ENCODE measurements at places on chromosomes 16 and 17.
A peak's percentile ranks its signal among the peaks of the same experiment; 100 is the strongest.

DNA sequence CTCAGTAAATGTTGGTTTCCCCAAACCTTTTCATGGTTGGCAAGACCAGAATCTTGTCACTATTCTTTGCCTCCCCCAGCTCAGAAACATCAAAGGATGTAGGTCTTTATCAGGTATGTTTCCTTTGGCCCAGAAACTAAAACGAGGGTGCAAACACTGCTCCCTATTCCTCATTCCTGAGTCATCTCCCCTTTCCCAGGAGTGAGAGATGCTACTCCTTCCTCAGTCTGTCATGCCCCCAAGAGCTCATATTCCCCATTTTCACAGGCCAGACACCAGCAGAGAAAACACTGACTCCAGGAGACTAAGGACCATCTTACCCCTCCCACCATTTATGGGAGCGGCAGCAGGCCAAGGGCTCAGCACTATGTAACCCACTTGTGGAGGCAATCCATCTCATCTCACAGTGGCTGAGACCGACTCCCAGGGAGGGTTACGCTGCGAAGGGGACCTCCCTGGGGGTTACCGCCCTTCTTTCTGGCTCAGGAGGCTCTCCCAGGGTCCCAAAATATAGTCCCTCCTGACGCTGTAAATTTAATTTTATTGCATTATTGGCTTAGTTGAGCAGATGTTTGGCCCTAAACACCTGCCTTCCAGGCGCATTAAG, 1.5 kb downstream of the GEMIN4 start:
- no peak for DNase-seq

DNA sequence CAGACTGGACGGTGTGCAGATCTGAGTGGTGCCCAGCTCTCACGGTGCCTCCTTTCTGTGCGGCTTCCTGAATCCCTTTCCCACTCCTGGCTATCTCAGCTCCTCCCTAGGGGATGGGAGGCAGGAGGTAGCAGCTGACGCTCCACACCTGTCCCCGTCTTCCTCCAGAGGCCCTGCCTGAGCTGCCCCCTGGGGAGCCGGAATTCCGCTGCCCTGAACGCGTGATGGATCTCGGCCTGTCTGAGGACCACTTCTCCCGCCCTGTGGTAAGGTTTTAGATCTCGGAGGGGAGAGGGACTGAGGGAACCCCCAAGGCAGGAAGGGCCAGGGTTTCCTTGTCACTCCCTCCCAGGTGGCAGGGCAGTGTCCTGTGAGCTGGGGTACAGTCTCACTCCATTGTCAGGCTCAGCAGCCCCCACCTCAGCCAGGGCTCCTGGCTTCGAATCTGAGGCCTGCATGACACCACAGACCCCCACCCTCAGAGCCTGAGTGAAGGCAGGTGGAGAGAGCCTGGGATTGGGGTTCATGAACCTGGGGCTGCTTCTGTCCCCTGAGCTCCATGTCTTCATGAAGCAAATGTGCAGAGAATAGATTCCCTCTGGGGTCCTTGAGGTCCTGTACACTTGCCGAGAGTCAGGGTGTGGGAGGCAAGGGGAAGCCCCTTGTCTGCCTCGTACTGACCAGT, 6.6 kb downstream of the DEF8 start:
- no peak for DNase-seq

- no peak for DNase-seq
These were observed 19.1 kb downstream of the SMYD4 start for GRCh38 chr17:1810450-1811103.

DNA sequence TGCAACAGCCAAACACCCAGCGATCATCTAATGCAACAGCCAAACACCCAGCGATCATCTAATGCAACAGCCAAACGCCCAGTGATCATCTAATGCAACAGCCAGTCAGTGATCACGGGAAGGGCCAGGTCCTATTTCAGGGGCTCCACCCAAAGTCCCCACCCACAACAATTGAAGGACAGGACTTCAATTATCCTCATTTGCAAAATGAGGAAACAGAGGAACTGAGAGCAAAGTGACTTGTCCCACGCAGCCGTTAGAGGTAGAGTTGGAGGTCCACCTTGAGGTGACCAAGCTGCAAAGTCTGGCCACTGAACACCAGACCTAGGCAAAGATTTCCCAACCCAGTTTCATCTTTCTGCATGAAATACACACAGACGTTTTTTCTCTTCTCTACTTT, 3.7 kb downstream of the ZG16B start:
- DNase-seq: no peak

- DNase-seq: peak; percentile 98
These were observed 4.3 kb upstream of the TLCD2 start for GRCh38 chr17:1714427-1714979.

GRCh38 chr17:78132084-78132676, 1.6 kb downstream of the TMC8 start:
- no peak for DNase-seq

GRCh38 chr17:69286257-69286656, 40.7 kb downstream of the ABCA5 start:
- no peak for DNase-seq

DNA sequence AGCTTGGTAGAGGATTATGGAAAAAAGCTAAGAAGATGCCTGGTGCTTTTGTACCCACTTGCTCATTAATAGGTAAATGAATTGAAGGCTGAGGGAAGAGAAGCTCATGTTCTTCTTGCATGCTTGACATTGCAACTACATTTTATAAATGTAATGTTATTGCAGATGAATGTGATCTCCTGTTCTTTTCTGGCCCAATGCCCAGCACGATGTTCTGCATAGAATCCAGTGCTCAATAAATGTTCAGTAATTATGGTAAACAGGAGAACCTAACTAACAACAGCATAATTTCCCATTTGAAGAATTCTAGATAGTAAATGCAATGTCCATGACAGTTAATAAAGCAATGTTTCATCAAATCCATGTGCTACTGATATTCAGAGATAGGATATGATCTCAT, 638.2 kb upstream of the SOX9 start:
- no peak for DNase-seq

DNA sequence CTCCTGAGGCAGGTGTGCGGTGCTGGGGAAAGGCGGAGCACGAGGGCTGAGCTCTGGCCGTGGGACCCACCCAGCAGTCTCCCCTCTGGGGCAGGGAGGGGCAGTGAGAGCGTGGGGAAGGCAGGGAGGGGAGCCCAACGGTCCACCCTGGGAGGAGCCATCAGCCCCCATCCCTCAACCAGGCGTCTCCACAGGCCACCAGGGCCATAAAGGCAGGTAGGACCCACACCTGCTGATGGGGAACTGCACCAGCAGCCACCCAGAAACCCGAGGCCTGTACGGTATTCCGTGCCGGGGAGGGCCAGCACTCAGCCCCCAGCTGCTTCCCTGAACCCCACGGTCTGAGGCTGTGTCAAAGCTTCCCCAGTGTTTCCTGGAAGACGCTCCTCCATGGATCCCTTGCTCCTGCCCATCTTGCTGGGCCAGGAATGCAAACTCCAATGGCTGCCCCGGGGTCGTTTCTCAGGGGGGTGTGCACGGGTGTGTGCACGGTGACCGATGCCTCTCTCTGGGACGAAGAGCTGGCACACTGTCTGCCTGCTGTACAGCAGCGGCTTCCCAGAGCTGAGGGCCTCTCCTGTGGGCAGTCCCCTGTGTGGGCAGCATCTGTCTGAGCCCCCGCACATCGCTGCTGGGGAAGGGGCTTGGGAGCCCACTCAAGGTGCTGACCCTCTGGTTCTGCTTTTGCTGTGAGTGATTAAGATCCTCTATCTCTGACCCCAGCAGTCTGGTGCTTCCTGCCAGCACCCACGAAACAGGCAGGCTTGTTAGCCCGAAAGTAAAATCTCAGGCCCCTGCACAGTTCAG, 17.2 kb upstream of the METRNL start:
- DNase-seq: no peak

DNA sequence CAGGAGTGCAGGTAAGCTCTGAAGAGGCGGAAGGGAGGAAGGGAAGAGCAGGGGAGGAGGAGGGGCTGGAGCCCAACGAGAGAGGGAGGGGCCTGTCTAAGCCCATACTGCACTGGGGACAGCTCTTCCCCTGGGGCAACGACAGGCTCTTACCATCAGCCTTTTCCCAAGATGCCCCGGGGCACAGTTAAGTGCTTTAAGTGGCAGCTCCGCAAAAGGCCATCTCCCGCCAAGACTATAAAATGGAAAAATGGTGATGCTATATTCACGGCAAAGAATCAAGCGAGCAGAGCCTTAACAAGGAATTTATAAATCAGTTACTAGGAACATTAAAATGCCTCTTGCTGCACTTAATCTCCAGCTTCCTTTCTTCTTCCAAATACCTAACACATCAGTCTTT, 110.2 kb upstream of the NLRP1 start:
- no peak for DNase-seq

DNA sequence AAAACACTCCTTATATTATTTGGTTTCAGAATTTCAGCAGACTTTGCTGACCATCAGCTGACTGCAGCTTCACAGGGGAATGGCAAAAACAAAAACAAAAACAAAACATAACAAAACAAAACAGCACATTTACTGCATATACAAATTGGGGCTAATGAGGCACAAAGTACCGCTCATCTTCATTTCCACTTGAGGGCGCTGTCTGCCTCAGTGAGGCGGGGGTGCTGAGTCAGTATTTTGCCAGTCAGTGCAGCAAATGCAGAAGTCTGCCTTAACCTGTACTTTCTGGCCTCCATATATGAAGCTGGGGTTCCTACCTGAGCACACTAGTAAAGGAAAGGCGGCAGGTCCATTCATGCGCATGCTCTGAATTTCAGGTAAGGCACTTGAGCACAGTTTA, 13.5 kb upstream of the DYNLRB2 start:
- DNase-seq: no peak

DNA sequence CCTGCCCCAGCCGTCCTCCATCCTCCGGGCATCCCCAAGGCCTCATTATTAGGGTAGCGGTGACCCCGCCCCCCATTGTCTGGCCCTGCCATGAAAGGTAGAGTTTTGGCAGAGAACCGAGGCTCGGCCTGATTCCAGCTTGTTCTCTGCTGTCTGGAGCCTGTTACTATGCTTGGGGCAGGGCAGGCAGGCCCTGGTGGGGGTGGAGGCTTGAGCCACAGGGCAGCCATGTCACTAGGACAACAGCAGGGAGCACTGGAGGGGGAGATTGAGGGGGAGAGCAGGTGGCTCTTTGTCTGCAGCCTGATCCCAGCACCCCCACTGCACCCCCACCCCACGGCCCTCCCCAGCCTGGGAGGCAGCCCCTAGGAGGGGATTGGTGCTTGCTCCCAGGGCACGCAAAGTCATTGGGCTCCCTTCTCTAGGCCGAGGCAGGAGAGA, 15.4 kb downstream of the RHBDL3 start:
- DNase-seq: no peak

DNA sequence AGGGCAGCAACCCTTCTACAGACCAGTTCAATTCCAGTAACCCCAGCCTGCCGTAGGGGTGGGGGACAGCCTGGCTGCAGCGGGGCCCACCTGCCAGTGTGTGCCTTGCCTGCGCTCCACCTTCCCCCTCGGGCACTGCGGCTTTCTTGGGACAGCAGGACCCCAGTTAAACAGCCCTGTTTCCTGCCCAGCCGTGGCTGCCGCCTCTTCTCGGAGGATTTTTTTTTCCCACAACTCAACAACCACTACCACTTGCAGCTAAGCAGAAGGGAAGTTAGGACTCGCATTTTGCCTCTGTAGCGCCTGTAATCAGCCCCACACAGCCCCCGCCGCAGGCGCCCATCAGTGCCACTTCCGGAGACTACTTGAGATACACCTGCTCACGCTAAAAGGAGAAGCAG, 76.1 kb downstream of the RAI1 start:
- no peak for DNase-seq

GRCh38 chr16:70730031-70730430, 44.2 kb upstream of the MTSS2 start:
- no peak for DNase-seq

GRCh38 chr17:4652997-4653396, 11.5 kb upstream of the ALOX15 start:
- no peak for DNase-seq

DNA sequence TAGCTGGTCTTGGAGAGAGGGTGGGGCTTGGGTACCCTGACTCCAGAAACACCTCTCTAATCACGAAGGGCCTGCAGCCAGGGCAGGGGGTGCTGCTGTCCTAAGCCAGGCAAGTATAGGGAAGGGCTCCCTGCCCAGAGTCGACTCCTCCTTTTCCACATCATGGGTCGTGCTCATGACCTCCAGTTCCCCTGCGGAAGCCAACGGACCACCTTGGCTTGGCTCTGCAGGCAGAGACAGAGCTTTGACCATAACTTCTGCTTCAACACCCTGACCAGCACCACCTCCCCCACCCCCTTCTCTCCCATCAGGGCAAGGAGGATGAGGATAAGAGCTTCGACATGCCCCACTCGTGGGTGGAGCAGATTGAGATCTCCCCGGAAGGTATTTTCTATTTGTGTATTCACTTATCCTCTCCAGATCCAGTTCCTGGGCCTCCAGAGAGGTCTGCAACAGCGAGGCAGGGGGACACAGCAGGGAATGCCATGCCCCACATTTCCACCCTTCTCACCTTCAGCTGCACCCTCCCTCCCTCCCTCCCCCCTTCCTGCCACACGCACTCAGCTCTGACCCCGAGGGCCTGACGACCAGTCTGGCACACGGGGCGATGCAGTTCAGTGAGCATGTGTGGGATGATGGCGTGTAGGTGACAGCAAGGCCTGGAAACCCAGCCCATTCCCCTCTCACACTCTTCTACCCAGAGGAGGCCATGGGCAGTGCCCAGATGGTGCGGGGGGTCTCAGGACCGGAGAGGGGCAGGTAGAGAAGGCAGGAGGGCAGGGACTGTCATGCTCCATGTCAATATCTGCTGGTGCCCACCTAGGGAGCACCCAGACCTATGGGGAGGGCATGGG, 14.0 kb upstream of the KATNB1 start:
- DNase-seq: no peak

GRCh38 chr16:88967830-88968588, 9.0 kb downstream of the CBFA2T3 start:
- no peak for DNase-seq

- no peak for DNase-seq
These were observed 4.9 kb downstream of the KRT27 start for GRCh38 chr17:40777459-40777858.

DNA sequence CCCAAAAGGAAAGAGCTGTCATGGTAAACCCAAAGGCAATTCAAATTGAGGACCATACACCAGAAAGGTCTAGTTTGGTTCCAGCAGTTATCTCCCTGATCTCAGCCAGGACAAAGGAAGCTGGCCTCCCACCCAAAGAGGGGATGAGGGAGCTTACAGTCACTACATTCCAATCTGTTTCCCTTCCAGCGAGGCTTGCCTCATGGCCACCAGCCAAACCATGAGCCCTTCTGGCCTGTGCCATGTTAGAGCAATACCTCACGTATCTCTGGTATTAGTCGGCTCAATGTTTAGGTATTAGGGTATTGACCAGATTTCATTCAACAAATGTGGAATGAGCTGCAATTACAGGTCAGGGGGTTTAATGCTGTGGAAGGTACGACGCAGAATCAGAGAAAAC, 8.4 kb downstream of the NDUFAB1 start:
- no peak for DNase-seq
